ENCODE measurements at places on chromosomes 6 and 20.

DNA sequence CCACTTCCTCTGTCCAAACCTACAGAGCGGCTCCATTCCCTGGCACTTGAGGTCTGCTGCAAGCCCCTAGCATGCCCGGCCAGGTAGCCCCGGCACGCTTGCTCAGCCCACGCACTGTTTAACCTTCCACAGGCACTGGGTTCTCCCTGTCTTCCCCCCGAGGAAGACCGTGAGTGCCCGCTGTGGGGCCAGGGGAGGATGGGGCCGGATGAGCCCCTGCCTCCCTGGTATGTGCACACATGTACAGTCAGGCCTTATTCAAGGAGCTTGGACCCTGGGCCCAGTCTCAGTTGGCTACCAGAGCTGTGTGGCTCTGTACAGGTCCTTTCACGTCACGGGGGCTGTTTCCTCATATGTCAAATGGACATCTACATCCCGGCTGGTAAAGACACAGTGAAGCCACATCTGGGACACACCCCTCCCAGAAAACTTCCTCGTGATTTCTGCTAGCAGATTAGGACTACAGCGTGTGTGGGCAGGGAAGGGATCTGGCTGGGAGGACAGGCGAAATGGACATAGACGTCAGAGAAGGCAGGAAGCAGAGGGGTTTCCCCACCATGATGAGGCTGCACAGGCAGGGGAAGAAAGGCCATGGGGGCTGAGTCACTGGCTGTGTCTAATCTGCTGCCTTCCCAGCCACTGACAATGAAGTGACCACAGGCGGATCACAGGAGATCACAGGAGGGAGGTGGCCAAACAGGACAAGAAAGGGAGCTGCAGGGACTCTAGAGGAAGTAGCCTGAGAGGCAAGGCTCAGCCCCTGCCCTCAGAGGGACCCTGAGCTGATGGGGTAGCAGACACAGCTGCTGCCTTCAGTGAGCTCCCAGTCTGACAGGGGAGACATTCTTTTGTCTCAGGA is 62.9 kb downstream of the MRPL14 start:
- no peak for DNase-seq

DNA sequence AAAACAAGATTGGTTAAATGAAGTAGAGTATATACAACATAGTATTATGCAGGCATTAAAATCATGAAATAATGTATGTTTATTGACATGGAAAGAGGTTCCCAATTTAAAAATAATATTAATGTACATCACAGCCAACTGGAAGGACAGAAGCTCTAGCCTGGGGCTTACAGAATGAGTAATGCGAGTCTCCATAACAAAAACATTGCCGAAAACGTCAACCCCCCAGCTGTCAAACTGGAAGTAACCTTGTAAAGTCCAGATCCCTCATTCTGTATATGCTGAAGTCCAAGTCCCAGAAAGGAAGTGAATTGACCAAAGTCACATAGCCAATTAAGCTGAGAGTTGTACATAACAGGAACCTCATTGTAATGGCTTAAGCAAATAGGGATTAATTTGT is 128.7 kb upstream of the ECI2 start:
- DNase-seq = no peak

DNA sequence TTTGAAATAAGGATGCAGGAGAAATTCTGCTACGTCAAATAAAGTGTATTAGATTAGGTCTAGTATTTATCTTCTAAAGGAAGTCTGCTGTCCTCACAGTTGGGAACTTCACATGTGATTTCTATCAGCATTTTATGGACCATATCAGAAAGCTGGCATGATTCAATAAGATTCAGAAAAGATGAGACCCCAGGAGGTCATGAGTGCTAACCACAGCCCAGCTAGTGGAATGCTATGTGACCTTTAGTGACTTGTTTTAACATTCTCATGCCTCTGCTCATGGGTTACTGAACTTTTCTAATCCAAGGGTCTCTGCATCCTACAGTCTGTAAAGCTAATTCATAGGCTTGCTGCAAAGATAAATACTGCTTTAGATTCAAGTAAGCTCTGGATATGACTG is 150.1 kb downstream of the GMPR start:
- no peak for DNase-seq

DNA sequence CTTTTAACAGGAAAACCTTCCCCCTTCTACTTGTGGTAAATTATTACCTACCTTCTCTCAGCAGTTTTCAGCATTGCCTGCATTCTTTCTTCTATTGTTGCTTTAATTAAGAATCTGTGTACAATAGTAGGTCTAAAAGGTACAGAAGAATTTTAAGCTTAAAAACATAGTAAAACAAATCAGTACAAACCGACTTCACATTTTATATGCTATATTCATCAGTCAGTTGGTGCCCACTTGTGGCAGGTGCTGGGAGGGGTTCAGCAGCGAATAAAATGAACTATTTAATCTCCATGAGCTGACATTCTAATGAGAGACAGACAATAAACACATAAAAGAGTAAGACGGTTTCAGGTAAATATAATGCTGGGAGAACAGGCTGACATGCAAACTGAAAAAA is 73.4 kb upstream of the FBXO30 start:
- no peak for DNase-seq

DNA sequence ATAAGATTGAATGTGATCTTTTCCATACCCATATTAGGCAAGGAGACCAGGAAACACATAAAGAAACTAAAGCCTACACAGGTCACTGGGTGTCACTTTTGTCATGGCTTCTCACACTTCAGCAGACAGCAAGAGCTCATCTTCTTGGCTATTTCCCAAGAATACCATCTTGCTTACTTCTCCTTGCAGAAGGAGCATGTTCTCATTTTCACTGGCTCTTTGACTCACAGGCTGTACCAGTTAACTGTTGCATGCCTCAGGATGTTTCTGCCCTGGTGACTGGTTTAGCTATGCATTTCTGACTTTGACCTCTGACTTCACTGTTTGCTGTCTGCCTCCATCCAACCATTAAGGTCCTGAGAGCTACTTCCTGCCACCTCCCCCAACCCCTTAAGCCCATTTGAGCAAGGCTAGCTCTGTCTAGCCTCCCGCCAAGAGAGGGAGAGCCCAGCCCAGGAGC is 40.3 kb upstream of the OGFRL1 start:
- DNase-seq = peak; percentile 57

GRCh38 chr6:43070028-43070632 is 6.0 kb upstream of the PTK7 start:
- DNase-seq = no peak
